ENCODE measurements at places on chromosomes 5 and 9.
A peak's percentile ranks its signal among the peaks of the same experiment; 100 is the strongest.

DNA sequence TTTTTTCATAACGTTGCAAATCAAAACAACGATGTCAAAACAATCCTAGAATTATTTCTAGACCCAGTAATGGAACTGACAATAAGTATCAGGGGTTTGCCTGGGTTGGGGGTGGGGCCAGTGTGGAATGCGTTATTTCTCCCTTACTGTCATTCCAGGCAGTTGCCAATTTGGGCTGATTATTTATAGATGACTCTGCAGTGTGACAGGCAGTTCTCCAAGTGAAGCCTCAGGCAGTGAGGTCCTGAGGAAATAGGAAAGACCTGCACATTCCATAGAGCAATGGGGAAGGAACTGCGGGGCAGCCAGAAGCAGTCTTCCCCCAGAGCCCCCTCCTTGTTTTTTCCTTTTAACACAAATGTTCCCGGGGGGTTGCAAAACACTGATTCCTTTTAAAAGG is 179.0 kb downstream of the YTHDC2 start:
- DNase-seq: no peak

DNA sequence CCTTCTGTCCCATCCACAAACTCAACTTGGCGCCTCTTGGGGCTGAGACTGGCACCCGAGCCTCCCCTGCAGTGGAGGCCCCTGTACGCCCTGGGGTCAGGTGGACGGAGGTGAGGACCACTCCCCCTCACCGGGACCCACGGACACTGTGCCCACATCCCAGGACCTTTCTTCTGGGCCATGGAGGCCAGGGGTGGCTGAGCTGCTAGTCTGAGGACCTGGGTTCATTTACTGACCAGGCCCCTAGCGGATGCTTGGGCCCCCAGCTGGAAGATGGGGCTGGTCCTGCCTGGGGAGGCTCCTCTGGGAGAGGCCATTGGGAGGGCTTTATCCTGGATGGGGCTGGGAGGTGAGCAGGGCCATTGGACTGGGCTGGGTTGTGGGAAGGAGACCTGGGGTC is 16.9 kb upstream of the SLC6A19 start:
- no peak for DNase-seq

DNA sequence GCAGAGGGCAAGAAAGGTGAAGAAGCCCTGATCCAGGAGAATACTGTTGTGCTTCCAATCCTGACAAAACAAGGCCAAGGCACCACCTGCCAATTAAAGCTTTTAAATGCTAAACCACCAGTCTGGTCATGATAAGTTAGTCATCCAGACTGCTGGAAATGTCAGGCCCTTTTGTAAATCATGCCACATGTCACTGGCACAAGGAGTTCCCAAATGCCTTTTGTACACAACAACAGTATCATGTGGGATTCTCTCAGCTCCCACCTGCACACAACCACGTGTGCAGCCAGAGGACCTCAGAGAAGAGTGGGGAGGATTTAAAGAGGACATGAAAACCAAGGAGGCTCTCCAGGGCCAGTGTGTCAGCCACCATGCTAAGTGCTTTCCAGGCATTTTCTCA is 99.3 kb downstream of the CDK5RAP2 start:
- peak; percentile 10 for DNase-seq

DNA sequence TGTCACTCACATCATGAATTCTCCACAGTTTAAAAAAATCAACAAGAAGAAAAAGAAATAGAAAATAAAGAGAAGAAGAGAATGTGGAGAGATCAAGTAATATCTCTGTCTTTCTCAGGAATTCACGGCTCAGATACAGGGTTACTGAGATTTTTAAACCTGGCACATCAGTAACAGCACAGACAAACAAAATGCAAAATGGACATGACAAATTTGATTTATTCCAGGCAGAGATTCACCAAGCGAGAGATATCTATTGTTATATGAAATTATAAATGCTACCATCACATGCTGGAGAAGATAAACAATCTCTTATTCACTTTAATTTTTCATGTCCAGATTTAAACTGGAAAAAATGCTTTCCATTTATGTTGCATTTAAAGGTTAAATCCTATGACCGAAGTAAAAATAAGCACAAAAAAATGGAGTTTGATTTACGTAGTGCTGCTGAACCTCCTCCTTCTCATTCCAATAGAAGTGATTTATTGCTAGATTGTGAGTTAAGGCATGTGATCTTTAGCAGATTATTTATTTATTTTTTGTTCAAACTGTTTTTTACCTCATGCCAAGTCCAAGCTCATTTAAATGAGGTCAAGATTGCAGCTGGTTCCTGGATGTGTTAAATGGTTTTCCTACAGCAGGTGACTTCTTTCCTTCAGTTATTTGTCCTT is 926.4 kb downstream of the MAT2B start:
- no peak for DNase-seq

DNA sequence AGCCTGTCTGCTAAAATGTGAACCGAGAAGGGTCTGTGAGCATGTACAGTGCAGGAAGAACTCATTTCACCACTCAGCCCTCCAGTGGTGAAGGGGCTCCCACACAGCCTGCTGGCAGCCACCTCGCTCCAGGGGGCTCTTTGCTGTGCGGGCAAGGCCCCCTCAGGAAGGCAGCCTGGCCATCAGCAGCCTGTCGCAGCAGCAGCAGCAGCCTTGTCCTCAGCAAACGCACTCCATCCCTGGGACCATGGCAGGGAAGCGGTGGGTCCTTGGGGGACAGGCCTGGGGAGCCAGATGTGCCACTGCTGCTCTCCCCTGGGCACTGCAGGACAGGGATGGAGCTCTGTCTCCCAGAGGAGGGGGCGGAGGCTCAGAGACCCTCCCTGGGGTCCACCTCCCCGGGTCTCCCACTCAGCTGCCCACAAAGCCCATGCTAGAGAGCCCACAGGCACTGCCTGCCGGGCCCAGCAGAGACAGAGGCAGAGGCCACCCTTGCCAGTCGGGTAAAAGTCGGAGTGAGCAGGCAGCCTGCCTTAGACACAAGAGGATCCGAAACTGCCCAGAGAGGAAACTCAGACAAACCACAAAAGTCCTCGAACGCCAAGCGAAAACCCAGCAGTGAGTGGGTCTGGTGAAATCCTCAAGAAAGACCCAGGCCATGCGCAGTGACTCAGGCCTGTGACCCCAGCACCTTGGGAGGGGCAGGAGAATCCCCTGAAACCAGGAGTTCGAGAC is 8.0 kb downstream of the BRD3 start:
- no peak for DNase-seq

GRCh38 chr5:65722575-65723403 is 784 bp downstream of the NLN start:
- DNase-seq: no peak

DNA sequence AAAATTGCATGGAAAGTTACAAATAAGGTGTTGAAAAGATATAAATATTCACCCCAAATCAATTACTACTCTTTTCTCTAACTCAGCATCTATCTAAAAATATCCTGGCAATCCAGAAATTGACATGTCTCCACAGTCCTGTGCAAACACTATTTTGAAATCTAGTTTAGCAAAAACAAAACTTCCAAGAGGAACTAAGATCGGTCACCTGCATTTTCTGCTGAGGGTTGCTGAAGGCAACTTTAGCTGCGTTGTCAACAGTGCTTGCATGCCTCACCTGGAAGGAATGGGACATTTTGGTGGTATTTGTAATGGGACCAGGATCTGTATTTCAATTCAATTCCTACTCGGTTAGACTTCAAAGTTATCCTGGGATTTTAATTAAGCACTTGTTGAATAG is 398.3 kb downstream of the NTRK2 start:
- DNase-seq: no peak

DNA sequence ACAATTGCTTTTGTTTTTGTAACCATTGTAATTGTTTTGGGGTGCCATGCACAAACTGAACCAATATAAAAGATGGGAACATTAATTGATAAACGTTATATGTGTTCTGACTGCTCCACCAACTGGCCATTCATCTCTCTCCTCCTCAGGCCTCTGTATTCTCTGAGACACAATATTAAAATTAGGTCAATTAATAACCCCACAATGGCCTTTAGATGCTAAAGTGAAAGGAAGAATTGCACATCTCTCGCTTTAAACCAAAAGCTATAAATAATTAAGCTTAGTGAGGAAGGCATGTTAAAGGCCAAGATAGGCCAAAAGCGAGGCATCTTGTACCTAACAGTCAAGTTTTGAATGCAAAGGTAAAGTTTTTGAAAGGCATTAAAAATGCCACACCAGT is 448.4 kb upstream of the ITGA1 start:
- DNase-seq: no peak

DNA sequence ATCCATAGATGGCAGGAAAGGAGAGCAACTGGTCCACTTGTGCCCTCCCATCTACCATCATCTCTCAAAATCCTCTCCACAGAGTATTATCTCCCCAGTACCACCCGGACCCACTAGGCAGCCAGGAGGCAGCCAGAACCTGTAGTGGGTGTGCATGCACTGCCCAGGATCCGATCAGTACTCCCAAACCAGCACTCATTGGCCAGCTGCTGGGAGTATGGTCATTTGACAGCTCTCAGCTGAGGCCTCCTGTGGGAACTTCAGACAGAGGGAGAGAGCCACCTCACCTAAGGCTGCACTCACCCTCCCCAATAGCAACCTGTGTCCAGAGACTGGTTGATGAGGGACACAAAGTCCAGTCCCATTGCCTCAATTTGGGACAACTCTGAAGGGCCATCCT is 286.0 kb downstream of the TRIM36 start:
- DNase-seq: no peak

- DNase-seq: no peak
Observed at GRCh38 chr5:10729320-10730042, 31.6 kb downstream of the DAP start.

GRCh38 chr9:112327718-112328450 is 5.5 kb downstream of the PTBP3 start:
- DNase-seq: no peak

DNA sequence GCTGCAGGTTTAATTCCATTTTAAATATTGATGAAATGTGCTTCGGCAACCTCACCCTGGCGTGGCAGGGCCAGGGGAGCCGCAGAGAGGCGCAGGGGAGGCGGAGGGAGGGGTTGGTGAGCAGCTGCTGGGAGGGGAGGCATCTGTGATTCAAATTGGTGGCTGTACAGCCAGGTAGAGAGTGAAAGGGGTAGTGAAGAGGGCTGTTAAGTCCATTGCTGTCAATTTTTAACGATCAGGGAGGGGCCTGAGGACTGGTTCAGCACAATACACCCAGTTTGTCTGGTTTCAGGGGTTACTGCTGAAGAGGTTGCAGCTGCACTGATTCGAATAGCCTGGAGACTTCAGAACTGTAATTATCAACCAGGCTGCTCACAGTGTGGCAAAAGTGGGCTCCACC is 31.3 kb downstream of the LHX6 start:
- no peak for DNase-seq

All from kidney epithelial cell (primary cell).